Activated CD4-positive, alpha-beta memory T cell treated with anti-CD3 and anti-CD28 coated beads, Interleukin-2, amount 10 ng/mL, durations not matched to agents 7 days and 5 days (primary cell): ENCODE measurements at places on chromosomes 12 and 14. TPM values are rescaled to one million over a fixed set of nuclear protein-coding genes. Genes with fewer than 3 reads are reported as not detected.
A peak's percentile ranks its signal among the peaks of the same experiment; 100 is the strongest.

- H3K27ac ChIP-seq: no peak overlapping the region
- no peak overlapping the region for H3K4me3 ChIP-seq
- peaks cover 33% of the 10 kb centered on the region for H3K36me3 ChIP-seq
- H3K4me1 ChIP-seq: peaks cover 28% of the 10 kb centered on the region
These were observed 5.1 kb downstream of the LMBR1L start for GRCh38 chr12:49105504-49106084.

ACOT6 gene
- total RNA-seq: not detected

CAPZA3 gene
- not detected for total RNA-seq

DNA sequence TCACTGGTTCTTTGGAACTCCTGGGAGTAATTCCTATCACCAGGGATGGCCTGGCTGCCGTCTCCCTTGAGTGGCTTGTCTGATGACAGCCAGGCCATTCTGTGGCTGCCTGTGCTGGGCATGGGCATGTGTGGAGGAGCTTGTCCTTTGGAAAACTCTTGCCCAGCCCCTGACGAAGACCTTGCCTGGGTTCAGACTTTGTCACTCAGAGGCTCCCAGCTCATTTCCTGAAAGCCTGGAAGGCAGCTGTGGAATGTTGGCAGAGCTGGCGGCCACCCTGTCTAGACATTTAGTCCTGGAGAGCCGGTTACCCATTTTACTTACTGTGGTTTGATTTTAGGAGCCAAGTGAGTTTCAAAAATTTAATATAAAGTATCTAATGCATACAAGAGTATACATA lies 34.0 kb downstream of the TUNAR start:
- no peaks in the 10 kb centered on the region for H3K27me3 ChIP-seq
- H3K27ac ChIP-seq: no peak overlapping the region
- no peak overlapping the region for H3K4me3 ChIP-seq
- no peak for DNase-seq
- no peaks in the 10 kb centered on the region for H3K4me1 ChIP-seq
- H3K36me3 ChIP-seq: no peaks in the 10 kb centered on the region

DNA sequence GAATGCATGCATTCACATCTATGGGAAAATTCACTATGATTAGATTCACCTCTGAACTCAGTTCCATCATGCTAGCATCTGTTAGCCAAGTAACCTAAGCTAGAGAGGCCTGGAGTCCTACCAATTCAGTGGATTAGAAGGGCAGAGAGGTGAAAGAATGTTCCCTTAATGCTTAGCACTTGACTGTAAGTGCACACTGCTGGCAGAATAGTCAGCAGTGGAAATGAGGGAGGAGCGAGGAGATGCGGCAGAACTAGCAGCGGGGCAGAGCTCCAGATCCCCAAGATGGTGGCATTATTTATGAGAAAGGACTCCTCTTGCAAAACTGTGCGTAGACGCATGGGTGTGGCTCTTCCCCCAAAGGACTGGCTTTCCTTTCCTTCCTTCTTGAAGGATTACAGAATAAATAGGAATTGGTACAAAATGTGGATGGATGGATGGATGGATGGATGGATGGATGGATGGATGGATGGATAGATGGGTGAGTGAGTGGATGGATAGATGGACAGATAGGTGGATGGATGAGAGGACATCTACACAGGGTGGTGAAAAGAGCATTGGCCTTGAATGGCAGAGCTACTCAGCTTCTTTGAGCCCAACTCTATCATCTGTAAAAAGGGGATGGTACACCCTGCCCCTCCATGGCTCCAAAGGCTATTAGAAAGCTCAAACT lies 227.2 kb downstream of the CHST11 start:
- H3K4me3 ChIP-seq: no peak overlapping the region
- peak overlapping the region; percentile 85 for H3K27ac ChIP-seq
- peaks cover 91% of the 10 kb centered on the region for H3K4me1 ChIP-seq

GRCh38 chr12:66275040-66275439 lies 27.3 kb upstream of the HELB start:
- peaks cover 25% of the 10 kb centered on the region for H3K4me1 ChIP-seq
- H3K27ac ChIP-seq: no peak overlapping the region
- H3K27me3 ChIP-seq: no peaks in the 10 kb centered on the region
- no peaks in the 10 kb centered on the region for H3K36me3 ChIP-seq

- DNase-seq: no peak
- no peaks in the 10 kb centered on the region for H3K36me3 ChIP-seq
- peaks cover 57% of the 10 kb centered on the region for H3K27me3 ChIP-seq
- peaks cover 13% of the 10 kb centered on the region for H3K4me1 ChIP-seq
These were observed 5.9 kb upstream of the KRT1 start for GRCh38 chr12:52686063-52686462.

DNA sequence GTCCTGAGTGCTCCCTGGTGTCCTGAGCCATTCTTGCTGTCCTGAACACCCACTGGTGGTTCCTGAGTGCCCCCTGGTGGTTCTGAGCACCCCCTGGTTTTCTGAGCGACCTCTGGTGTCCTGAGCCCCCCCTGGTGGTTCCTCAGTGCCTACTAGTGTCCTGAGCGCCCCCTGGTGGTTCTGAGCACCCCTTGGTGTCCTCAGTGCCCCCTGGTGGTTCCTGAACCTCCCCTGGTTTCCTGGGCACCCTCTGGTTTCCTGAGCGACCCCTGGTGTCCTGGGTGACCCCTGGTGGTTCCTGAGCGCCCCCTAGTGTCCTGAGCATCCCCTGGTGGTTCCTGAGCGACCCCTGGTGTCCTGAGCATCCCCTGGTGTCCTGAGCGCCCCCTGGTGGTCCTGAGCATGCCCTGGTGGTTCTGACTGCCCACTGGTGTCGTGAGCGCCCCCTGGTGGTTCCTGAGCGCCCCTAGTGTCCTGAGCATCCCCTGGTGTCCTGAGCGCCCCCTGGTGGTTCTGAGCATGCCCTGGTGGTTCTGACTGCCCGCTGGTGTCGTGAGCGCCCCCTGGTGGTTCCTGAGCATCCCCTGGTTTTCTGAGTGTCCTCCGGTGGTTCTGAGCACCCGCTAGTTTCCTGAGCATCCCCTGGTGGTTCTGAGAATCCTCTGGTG lies 473.1 kb downstream of the TMEM121 start:
- no peaks in the 10 kb centered on the region for H3K36me3 ChIP-seq
- no peaks in the 10 kb centered on the region for H3K27me3 ChIP-seq
- H3K4me3 ChIP-seq: peak overlapping the region; percentile 65
- peak overlapping the region; percentile 78 for H3K27ac ChIP-seq
- DNase-seq: peak; percentile 86

PLEKHA5 gene
- total RNA-seq: 13.5 TPM

DNA sequence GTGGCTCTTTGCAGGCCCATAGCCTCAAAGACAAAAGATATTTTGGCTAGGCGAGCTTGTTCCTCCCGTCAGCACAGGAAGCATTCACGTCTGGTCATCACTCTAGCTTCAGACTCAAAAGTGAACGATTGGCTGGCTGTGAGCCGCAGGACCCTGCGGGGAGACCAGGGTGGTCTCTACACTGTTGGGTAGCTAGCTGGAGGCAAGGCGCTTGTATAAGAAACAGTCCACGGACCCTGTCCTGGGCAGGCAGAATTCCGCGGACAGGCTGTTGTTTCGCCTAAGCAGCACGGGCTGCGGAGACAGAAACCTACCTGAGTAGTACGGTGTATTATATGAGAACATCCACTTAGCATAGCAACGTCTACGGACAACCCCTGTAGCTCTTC lies 29.6 kb downstream of the WBP11 start:
- peaks cover 41% of the 10 kb centered on the region for H3K36me3 ChIP-seq
- H3K27ac ChIP-seq: peak overlapping the region; percentile 95
- peaks cover 3% of the 10 kb centered on the region for H3K27me3 ChIP-seq
- no peak for DNase-seq
- peak overlapping the region; percentile 96 for H3K4me3 ChIP-seq
- H3K4me1 ChIP-seq: peaks cover 45% of the 10 kb centered on the region

- no peaks in the 10 kb centered on the region for H3K36me3 ChIP-seq
- no peak overlapping the region for H3K4me3 ChIP-seq
- peaks cover 4% of the 10 kb centered on the region for H3K27me3 ChIP-seq
- H3K4me1 ChIP-seq: peaks cover 6% of the 10 kb centered on the region
- H3K27ac ChIP-seq: no peak overlapping the region
These were observed 9.3 kb upstream of the TWF1 start for GRCh38 chr12:43815416-43815815.
